CD8-positive, alpha-beta memory T cell (primary cell): ENCODE measurements at places on chromosomes 4 and X. TPM values are rescaled to one million over a fixed set of nuclear protein-coding genes. Genes with fewer than 3 reads are reported as not detected.

Gene CXCR3
- 220 TPM for polyA plus RNA-seq

- DNase-seq = peak; percentile 61
Measured at GRCh38 chrX:2325076-2325784, 175.5 kb downstream of the DHRSX start.

- no peak for DNase-seq
Measured at GRCh38 chrX:108298165-108298602, 140.0 kb downstream of the COL4A6 start.

DNA sequence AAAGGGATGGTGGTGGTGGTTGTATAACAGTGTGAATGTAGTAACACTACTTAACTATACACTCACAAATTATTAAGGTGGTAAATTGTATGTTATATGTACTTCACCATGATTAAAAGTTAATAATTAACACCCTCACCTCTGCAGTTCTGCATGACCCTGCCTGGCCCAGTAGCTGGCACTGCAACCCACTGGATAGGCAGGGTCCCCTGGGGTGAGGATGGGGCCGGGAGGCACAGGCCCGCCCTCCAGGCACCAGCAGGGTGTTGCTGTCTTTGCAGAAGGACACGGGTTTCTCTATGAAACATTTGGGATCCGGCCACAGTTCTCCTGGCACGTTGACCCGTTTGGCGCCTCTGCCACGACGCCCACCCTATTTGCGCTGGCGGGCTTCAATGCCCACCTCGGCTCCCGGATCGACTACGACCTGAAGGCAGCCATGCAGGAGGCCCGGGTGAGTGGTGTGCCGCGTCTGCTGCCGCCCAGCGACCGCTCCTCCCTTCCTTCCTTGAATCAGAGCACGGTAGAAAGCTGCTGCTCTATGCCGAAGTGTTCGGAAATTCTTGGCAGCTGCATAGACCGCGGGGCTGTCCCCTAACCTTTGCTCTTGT is 11.8 kb downstream of the MAN2B2 start:
- DNase-seq = no peak

- DNase-seq = no peak
Measured at GRCh38 chr4:157204634-157205244, 15.8 kb upstream of the GRIA2 start.

DNA sequence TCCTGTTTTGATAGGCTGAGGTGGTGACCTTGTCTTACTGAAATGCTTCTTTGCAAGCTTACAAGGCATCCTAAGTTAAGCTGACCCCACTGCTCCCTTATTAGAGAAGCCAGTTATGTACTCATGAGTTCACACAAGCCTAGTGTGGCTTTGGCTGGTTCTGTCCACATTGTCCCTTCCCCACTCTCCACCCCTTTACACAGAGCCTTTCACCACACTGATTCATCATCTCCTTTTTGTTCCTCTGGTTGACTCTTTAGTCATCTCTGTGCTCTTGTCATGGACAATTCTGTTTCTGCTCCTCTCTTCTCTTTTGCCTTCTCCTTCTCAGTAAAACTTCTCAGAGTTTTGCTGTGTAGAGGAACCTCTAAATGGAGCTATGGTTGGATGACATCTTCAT is 4.9 kb downstream of the CHRNA9 start:
- DNase-seq = no peak

DNA sequence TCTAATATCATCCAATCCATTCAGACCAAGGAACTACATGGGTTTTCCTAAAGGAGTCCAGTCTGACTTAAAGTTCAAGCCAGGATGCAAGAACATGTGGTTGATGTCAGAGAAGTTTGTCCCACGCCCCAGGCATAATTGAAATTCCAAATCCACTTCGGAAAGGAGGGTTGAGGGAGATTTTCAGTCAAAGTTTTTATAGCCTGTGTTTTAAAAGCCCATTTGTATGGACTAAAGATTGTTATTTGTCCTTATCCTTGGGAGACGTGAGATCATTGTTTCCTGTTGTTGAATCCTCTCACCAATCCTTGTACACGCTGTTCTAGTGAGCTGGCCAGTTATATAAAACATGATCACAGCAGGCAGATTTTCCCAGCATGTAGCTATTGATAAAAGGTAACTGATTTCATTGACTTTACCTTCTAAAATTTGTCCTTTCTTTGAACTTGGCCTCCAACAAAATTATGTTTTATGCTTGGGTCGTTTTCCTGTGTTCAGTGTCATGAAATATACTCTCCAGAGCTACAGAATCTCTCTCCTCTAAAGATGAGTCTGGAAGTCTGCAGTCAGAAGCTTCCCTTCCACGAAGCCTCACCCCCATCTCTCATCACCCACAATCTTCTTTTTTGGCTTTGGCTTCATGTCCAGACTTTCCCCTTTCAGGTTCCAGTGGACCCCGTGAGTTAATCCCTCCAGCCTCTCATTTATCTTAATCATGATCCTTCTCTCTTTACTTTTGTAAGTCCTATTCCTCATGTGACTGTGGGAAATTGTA is 92.9 kb downstream of the ATP10D start:
- no peak for DNase-seq

GRCh38 chr4:138775890-138776289 is 239.7 kb upstream of the NOCT start:
- no peak for DNase-seq

GRCh38 chr4:40482985-40483647 is 146.5 kb downstream of the RBM47 start:
- DNase-seq = no peak

- no peak for DNase-seq
Measured at GRCh38 chr4:123892368-123892976, 495.9 kb downstream of the SPRY1 start.
